Stimulated activated CD4-positive, alpha-beta T cell treated with anti-CD3 and anti-CD28 coated beads, Interleukin-2, amount 100 ng/mL, for 4 hours (primary cell): ENCODE measurements at places on chromosomes 11 and 22.

DNA sequence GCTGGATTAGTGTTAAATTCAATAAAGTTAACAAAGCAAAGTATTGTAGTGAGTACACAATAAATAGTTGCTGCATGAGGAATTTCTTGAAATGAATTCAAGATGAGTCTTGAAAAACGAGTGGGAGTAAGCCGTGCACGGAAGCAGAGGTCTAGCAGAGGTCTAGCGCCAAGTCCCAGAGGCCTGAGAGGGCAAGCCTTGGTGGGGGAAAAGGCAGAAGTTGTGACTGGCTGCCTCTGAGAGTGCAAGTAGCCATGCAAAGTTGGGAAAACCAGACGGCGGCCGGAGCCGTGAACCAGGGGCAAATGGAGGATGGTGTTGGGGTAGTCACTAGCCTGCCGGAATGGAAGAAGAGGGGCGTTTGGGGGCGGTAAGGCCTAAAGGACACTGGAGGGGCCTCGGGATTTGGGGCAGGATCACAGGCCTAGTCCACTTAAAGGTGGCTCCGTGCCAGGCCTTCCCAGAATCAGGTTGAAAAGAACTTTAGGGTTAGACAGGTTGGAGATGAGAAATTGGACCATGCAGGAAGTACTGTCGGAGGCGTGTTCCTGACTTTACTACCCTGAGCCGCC, 379 bp upstream of the SLC3A2 start:
- DNase-seq: no peak

DNA sequence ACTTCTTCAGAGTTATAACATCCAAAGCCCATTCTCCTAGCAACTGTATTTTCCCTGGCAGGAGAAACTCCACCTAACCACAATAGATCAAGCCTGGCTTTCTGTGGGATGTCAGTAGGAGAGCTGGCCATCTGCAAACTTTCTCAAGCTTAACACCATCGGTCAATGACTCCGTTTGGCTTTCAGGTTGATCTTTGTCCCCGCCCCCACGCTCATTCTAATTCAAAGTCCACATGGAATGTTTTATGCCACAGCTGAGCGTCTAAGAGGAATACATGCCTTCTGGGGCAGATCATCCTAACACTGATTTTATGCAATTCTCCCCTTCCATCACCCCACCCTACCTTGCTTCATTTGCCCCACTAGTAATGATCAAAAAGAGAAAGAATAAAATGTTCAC, 4.8 kb downstream of the GVQW3 start:
- no peak for DNase-seq

GRCh38 chr11:134499990-134500389, 87.9 kb upstream of the B3GAT1 start:
- no peak for DNase-seq

DNA sequence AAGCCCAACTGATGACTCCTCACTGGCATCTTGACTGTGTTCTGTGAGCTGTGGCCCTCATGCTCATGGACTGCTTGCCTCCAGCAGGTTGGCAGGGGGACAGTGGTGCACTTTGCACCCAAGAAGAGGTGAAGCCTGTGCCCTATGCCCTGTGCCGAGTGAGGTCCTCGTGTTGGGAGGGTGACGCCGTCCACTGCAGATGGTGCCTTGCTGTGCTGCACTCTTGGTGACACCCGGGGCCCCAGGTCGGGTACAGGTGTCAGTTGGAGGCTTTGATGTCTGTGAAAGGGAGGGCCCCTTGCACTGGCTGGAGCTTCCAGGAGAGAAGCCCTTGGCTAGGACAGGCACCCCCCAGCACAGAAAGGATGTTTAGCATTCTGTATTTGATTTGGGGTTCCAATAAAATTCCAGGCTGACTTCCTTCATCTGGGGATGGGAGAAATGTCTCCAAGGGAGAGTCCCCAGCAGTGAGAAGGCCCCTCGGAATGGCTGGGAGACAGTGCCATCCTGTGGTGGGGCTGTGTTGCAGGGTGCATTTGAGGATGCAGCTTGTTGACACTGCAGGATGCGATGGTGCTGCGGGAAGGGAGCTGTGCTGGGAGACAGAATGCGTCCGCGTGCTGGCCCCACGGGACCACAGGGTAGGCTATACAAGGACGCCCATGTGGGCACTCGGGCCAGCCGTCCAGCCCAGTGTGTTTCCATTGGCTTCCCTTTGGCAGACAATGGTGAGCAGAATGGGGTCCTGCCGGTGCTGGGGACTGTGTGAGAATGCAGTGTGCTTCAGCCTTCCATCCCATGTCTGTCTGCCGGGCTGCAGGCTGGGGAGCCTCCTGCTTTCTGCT, 2.5 kb upstream of the ZDHHC8 start:
- DNase-seq: peak; percentile 35

DNA sequence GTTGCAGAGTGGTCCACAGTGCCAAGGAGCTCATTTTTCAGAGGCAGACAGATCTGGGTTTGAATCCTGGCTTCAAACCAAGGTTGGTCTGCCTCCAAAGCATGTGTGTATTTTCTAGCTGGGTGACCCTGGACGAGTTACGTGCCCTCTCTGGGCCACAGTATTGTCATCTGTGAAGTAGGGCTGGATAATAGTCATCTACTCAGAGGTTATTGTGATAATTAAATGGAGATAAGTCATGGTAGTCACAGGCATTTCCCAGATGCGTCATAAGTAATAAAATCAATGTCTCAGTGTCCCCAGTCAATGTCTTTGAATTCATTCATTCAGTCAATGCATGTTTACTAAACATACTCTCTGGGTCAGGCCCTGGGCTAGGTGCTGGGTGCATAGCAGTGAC, 8.6 kb downstream of the OMP start:
- no peak for DNase-seq

GRCh38 chr11:112345706-112346105, 85.0 kb upstream of the PLET1 start:
- DNase-seq: no peak

DNA sequence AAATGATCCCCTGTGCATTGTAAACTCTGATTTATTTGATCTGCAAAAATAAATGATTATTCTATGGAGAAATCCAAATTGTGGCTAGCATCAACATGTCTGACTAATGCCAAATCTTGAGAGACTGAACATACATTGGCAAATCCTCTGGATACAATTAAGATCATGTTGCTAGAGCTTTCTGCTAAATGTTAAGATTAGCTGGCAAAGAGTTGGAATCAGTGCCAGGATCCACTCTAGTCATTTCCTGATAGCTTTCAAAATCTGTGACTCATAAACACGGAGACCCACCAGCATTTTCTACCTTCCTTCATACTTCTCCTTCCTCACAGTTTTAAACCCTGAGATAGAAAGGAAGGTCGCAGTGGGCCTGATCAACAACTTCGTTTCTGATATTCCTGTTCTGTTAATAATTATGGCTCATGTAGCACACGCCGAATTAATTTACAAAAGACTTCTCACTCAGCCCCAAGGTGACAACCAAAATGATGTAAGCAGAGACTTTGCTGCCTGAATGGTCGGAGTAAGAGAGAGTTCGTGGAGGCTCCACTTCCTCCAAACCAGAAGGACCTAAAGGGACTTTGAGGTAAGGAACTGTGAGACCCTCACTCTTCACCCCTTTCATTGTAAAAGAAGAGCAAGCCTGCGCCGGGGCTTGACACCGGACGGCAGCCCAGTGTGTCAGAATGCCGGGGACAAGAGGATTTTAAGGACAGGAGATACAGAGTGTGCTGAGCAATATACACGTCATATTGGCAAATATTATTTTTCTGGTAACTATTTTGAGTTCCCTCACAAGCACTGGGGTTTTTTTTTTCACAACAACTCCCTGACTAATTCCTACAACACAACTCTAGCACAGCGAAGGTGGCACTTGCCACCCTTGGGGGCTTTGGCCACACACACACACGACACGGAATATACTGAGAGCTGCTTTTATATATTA, 42.0 kb downstream of the SERPINH1 start:
- no peak for DNase-seq

GRCh38 chr22:35465109-35465701, 65.3 kb downstream of the MCM5 start:
- no peak for DNase-seq

DNA sequence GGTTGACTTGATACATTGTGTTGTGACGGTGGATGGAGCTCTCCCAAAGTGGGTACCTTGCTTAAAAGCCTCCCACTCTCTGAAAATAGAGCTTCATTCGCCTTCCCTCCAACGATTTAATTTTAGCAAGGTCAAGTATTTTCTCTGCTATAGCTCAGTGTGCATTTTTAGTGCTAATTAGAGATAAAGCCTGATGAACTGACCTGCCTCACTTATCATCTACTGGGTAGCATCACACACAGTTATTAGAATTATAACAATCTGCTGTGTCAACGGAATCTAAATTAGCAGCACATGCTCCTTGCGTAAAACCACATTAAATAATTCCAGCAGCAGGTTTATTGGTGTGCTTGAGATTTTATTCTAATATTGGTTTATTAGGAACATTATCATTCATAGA, 701.7 kb downstream of the NELL1 start:
- DNase-seq: no peak

DNA sequence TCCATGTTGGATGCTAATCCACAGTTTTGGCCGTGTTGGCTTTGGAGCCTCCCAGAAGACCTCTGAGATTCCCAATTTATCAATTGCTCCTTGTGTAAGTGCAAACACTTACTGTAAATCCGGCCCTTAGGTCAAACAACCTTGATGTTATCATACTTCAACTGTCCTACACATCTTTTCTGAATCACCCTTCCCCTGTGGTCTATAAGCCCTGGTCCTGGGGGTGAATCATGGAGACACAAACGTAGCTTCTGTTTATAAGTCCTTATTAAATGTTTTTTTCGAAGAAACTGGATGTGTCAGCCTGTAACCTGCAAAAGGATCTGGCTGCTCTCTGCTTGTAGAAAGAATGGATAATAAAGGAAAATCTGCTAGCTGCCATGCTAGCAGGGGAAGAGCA, 1.7 kb upstream of the IL10RA start:
- no peak for DNase-seq

GRCh38 chr11:15969281-15969680, 387.1 kb downstream of the SOX6 start:
- DNase-seq: no peak

DNA sequence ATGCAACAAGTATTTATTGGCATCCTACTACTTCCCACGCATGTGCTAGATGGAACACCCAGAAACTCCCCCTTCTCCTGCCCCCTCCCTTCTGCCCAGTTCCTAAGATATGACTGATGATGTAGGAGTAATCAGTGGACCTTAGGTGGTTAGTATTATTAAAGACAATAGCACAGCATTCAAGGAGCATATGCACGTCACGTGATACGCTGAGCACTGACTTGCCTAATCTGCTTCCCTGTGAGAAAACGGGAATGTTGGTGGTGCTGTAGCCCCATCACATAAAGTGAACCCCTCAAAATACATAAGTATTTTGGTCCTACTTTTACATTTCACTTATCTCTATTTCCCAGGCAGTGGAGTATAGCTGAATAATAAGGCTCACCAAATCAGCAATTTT, 12.4 kb downstream of the DRD2 start:
- DNase-seq: no peak

GRCh38 chr22:19367763-19368367, 63.7 kb downstream of the HIRA start:
- no peak for DNase-seq

- DNase-seq: no peak
Measured at GRCh38 chr11:1748636-1749394, 1.6 kb downstream of the IFITM10 start.

- DNase-seq: no peak
Measured at GRCh38 chr11:132993991-132994502, 538.3 kb downstream of the OPCML start.

GRCh38 chr11:59475176-59475575, 2.1 kb downstream of the OR4D10 start:
- DNase-seq: no peak

DNA sequence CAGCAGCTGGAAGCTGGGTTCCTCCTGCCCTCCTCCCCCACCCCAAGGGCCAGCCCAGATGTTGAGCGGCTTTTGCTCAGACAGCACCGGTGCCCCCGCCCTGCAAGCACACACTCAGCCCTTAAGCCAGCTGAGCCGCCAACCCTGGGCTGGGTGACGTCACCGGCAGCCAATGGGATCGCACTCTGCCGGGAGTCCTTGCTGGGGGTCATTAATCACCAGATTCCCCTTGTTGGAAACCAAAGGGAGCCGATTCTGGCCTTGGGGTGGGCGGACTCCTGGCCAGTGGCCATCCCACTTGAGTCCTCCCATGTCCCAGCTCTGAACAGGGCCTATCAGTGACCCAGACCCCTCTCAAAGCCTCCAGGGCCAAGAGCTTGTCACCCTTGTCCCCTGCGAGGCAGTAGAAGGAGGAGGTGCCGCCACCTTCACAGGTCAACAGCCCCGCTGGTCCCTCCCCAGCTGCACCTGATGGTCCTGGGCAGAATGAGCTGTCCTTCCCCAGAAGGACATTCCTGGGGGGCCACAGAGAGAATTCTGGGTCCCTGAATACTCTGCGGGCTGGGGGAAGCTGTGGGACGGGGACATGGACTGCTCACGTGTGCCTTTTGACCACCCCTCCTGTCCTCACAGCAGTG, 7.4 kb downstream of the DUSP8 start:
- DNase-seq: no peak

DNA sequence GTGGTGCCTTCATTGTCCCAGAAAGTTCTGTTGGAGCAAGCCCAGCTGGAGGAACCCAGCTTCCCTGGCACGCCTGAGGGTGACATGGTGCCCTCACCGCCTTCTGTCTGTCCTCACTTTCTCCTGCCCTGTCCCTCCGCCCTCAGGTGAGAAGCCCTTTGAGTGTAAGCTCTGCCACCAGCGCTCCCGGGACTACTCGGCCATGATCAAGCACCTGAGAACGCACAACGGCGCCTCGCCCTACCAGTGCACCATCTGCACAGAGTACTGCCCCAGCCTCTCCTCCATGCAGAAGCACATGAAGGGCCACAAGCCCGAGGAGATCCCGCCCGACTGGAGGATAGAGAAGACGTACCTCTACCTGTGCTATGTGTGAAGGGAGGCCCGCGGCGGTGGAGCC, 46.0 kb upstream of the NNMT start:
- DNase-seq: no peak

GRCh38 chr11:106681435-106681834, 336.8 kb downstream of the GUCY1A2 start:
- no peak for DNase-seq

DNA sequence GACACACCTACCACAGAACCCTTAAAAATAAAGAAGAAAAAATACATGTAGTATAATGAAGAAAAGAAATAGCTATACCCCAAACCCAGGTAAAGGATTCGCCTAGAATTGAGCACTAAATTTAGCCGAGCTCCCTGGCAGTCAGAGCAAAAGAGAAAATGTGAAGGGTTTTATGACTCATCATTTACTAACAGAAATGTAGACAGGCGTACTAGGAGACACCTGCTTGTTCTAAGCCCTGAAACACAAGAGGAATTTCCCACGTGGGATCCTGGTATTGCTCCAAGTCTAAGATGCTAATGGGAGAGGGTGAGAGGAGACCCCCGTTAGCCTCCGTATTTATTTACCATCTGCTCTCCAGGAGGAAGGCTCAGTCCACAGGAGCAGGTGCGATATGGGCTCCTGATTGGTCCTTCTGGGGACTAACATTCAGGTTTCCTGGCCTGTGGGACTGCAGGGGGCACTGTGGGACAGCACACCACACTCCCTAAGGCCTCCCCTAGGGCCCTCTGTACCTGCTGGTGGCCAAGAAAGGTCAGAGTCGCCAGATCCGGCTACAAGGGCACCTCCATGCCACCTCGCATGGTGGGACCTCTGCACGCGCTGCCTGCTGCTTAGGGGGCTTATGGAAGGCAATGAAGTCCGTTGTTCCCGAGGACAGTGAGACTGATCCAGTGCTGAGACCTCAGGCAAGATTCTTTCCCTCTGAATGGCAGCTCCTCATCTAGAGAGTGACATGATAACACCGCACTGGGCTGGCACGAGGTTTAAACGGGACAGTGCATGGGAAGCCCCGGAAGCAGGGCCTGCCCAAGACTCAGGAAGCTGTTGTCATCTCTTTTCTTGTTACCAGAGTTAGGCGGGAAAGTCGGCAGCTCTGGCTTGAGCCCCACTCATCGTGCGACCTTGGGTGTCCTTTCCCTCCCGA, 25.8 kb downstream of the KCNC1 start:
- no peak for DNase-seq
